Thoracic aorta endothelial cell (primary cell): ENCODE measurements at places on chromosomes 5 and 9. TPM values are rescaled to one million over a fixed set of nuclear protein-coding genes. Genes with fewer than 3 reads are reported as not detected.

Gene COMMD10
- 44.8 and 51.4 TPM in 2 replicates for total RNA-seq

Gene FBXW5
- 95.3 and 115 TPM in 2 replicates for total RNA-seq

Gene WNT8A
- not detected in 2 replicates for total RNA-seq

Gene AMBP
- not detected in 2 replicates for total RNA-seq

Gene CCDC112
- 13.1 and 18.6 TPM in 2 replicates for total RNA-seq
